Mesangial cell (primary cell): ENCODE measurements at places on chromosomes 1 and 21. TPM values are rescaled to one million over a fixed set of nuclear protein-coding genes. Genes with fewer than 3 reads are reported as not detected.

CNKSR1 gene
- total RNA-seq, result 1.5 and 3.4 TPM in 2 replicates

SERINC2 gene
- total RNA-seq, result 57.4 and 73.0 TPM in 2 replicates

CCDC181 gene
- total RNA-seq, result 0.38 and 0.65 TPM in 2 replicates

LORICRIN gene
- not detected in 2 replicates for total RNA-seq

S100B gene
- not detected in 2 replicates for total RNA-seq

KRTAP10-4 gene
- total RNA-seq, result not detected in 2 replicates

ACTL8 gene
- total RNA-seq, result not detected in 2 replicates

PLA2G2D gene
- total RNA-seq, result not detected in 2 replicates

FAM167B gene
- 0.33 and 0.63 TPM in 2 replicates for total RNA-seq

TMEM82 gene
- not detected in 2 replicates for total RNA-seq

RNASEL gene
- 2.6 and 4.1 TPM in 2 replicates for total RNA-seq

CSF3R gene
- not detected in 2 replicates for total RNA-seq

PTGFR gene
- 0.33 and 0.63 TPM in 2 replicates for total RNA-seq

KCNH1 gene
- total RNA-seq, result 4.9 and 6.2 TPM in 2 replicates

DCST2 gene
- total RNA-seq, result 0.13 TPM in 1 of 2 replicates, not detected in the other

APOBEC4 gene
- total RNA-seq, result not detected in 2 replicates

LYPD8 gene
- total RNA-seq, result not detected in 2 replicates

DNAJC28 gene
- total RNA-seq, result 0.16 and 0.63 TPM in 2 replicates

SIM2 gene
- 2.6 and 9.9 TPM in 2 replicates for total RNA-seq

SLC9C2 gene
- not detected in 2 replicates for total RNA-seq

XPR1 gene
- 18.3 and 25.5 TPM in 2 replicates for total RNA-seq
